Stomach (tissue), 19 donors: ENCODE measurements at places on chromosomes 7 and 10. TPM values are rescaled to one million over a fixed set of nuclear protein-coding genes. Genes with fewer than 3 reads are reported as not detected.

GRCh38 chr7:145143685-145144084 lies 307.8 kb upstream of the TPK1 start:
- no peak overlapping the region for H3K27ac ChIP-seq
- no peaks in the 10 kb centered on the region for H3K4me1 ChIP-seq
- no peaks in the 10 kb centered on the region for H3K36me3 ChIP-seq
- no peak overlapping the region for H3K4me3 ChIP-seq

The CDC14C gene
- total RNA-seq, result not detected

DNA sequence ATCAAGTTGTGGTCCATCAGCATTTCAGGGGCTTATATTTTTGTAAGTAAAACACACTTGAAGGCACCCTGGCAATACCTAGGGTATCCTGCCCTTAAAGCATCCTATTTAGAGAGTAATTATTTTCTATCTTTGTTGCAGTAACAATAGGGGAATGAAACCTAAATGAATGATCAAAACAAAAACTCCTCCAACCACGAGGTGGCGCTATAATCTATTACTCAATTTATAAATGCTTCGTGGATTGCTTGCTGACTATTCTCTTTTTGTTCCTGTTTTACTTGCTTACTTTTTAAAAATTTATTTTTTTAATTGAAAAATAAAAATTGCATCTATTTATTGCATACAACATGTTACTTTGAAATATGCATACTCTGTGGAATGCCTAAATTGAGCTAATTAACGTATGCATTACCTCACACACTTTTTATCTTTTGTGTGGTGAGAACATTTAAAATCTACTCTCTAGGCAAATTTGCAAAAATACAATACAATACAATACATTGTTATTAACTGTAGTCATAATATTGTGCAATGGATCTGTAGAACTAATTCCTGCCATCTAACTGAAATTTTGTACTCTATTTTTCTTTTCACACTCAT lies 147.7 kb upstream of the BMPER start:
- no peaks in the 10 kb centered on the region for H3K36me3 ChIP-seq
- peak; percentile 55 for DNase-seq
- H3K4me1 ChIP-seq, result no peaks in the 10 kb centered on the region
- peak overlapping the region; percentile 35 for H3K27ac ChIP-seq

The NKX2-3 gene
- not detected for total RNA-seq

- H3K4me3 ChIP-seq, result no peak overlapping the region
- H3K27ac ChIP-seq, result no peak overlapping the region
- DNase-seq, result peak; percentile 21
Measured at GRCh38 chr7:35436452-35436851, 182.6 kb upstream of the TBX20 start.

DNA sequence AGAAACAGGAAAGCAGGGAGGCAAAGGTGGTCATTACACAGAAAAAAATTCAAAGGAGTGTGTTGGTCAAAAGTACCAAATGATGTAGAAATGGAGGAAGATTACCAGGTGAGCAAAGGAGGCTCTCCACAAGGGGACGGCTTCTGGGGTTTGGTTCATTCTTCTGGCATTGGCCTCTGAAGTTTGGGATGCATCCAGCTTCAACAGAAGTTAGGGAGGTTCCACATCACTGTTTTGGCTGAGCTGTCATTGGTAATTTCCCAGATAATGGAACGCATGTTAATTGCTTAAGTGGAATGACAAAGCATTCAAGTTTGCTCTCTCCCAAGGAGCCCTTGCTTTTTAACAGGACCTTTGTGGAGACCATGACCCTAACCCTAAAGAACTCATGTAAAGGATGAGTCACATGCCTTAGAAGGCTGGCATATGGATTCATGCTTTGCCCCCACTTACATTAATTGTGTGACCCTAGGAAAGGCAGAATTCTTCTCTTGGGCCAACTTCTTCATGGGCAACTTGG lies 398.6 kb downstream of the GPAM start:
- no peak for DNase-seq
- H3K4me1 ChIP-seq, result no peaks in the 10 kb centered on the region
- no peaks in the 10 kb centered on the region for H3K36me3 ChIP-seq
- H3K27me3 ChIP-seq, result no peaks in the 10 kb centered on the region

DNA sequence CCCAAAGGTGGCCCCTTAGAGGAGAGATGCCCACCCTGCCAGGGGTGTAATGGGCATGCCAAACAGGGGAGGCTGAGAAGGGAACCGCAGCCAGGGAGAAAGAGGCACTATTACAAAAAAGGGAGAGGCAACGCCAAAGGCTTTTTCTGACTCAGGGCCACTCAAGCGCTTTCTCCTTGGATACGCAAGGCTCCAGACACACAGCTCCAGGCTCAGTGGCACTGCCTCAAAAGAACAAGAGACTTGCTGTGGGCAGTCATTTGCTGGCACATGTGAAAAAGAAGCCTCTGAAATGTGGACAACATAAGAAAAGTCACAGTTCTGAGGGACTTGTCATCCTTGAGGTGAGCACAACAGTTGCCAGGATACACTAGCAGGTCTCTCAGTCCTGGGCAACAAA lies 128.4 kb downstream of the DGKI start:
- no peak for DNase-seq
- H3K27ac ChIP-seq, result no peak overlapping the region
- no peaks in the 10 kb centered on the region for H3K36me3 ChIP-seq
- no peak overlapping the region for H3K4me3 ChIP-seq

DNA sequence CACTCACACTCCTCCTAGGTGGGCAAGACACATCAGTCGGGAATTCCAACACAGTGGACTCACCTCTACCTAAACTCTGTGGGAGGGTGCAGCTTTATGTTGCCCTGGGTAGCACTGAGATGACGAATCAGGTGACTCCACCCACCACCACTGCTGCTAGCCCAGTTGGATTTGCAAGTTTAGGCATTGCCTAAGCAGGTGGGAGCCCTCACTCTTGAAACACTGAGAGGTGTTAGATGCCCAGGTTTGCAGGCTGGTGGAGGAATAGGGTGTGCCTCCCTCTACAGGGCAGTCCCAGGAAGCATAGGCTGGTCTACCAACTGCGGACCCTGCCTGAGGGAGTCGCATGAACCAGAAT lies 708.9 kb downstream of the POM121L12 start:
- DNase-seq, result no peak
- no peak overlapping the region for H3K27ac ChIP-seq
- no peak overlapping the region for H3K4me3 ChIP-seq

The HOXA13 gene
- total RNA-seq, result not detected

DNA sequence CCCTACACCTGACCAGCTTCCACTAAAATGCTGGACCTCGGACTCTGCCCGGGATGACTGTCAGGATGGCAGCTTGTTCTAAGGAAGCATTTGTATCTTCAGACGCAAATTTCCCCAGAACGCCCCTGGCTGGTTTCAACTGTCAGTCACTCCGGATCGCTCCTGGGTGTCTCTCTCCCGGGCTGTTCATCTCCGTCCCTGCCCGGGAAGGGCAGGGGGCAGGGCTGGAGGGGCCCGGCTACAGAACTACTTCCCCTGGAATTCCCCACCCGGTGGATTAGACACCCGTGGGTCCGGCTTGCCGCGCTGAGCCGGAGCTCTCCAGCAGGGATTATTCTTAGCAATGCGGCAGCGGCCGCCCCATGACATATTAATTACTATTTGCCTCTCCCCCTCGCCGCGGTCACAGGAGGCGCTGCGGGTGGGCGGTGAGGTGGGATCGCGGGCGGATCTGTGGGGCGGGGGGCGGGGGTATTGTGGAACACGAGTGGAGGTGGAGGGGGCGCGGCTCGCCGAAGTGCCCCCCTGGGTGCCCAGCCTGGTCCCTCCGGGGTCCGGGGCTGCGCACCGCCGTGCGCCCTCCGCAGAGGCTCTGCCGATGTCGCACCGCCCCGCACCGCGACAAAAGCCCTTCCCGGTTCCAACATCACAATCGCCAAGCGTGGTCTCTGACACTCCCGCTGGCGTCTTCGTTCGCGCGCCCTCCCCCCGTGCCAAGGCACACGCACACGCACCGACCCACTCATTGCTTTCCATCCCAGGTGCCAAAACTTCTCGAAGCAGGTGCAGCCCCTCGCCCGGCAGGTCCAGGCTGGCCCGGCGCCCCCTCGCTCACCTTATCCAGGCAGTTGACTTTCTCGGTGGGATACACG lies 276.1 kb upstream of the NEBL start:
- peaks cover 32% of the 10 kb centered on the region for H3K4me1 ChIP-seq
- H3K36me3 ChIP-seq, result no peaks in the 10 kb centered on the region
- H3K4me3 ChIP-seq, result peak overlapping the region; percentile 55
- H3K27ac ChIP-seq, result peak overlapping the region; percentile 81
- DNase-seq, result peak; percentile 32
- peaks cover 54% of the 10 kb centered on the region for H3K27me3 ChIP-seq

DNA sequence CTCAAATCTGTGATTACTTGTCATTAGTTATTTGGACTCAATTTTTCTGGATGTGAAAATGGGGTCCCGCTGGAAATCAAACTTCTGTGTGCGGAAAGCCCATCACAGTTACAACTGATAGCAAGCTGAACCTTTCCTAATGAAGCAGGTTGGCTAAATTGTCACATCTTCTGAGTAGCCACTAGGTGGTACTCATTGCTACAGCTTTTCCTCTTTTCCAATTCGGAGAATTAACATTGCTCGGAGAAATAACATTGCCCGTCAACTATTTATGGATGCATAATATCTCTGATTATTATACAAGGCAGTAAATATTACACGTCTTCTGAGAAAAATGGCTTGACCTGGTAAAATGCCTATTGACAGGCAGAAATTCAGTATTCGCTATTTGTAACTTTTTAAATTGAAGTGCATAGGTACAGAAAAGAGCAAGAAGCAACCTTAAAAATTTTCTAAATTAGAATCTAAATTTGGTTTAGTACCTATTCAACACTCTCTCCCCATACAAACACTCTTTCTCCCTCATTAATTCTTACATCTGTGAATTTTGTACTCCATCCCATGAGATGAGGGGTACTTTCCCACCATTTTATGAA lies 17.3 kb upstream of the BLOC1S2 start:
- no peaks in the 10 kb centered on the region for H3K27me3 ChIP-seq
- no peak overlapping the region for H3K27ac ChIP-seq
- H3K4me3 ChIP-seq, result no peak overlapping the region
- peak; percentile 32 for DNase-seq

GRCh38 chr7:106288263-106288662 lies 3.5 kb upstream of the NAMPT start:
- DNase-seq, result no peak
- H3K27me3 ChIP-seq, result no peaks in the 10 kb centered on the region
- H3K4me1 ChIP-seq, result peaks cover 14% of the 10 kb centered on the region
- H3K4me3 ChIP-seq, result no peak overlapping the region

- no peaks in the 10 kb centered on the region for H3K36me3 ChIP-seq
- no peaks in the 10 kb centered on the region for H3K27me3 ChIP-seq
- no peak for DNase-seq
- H3K4me3 ChIP-seq, result no peak overlapping the region
- H3K27ac ChIP-seq, result no peak overlapping the region
Measured at GRCh38 chr10:111370101-111370500, 293.3 kb downstream of the ADRA2A start.

DNA sequence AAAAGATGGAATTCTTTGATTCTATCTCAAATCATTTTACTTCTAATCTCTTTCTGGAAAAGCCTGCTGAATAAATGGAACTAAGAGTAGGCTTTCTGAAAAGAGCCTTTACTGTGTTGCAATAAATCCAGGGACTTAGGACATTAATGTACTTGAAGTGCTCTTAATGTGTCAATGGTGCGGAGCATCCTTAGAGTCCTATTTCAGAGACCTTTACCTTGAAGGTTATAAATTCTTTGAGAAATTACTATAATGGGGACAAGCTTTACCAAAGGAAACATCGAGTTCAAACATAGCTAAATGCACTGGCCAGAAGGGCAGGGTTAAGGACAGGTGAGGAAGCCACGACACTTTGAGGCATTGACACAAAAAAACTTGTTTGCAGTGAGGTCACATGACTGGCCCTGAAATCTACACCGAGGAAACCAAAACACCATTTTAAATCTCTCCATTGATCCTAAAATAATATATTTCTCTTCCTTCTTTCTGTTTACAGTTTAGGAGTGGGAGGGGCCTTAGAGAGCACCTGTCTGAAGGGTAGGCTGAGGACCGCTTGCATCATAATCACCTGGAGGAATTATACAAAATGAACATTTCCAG lies 48.1 kb upstream of the EXOC6 start:
- no peaks in the 10 kb centered on the region for H3K4me1 ChIP-seq
- H3K27ac ChIP-seq, result no peak overlapping the region
- no peaks in the 10 kb centered on the region for H3K36me3 ChIP-seq
- no peak overlapping the region for H3K4me3 ChIP-seq

DNA sequence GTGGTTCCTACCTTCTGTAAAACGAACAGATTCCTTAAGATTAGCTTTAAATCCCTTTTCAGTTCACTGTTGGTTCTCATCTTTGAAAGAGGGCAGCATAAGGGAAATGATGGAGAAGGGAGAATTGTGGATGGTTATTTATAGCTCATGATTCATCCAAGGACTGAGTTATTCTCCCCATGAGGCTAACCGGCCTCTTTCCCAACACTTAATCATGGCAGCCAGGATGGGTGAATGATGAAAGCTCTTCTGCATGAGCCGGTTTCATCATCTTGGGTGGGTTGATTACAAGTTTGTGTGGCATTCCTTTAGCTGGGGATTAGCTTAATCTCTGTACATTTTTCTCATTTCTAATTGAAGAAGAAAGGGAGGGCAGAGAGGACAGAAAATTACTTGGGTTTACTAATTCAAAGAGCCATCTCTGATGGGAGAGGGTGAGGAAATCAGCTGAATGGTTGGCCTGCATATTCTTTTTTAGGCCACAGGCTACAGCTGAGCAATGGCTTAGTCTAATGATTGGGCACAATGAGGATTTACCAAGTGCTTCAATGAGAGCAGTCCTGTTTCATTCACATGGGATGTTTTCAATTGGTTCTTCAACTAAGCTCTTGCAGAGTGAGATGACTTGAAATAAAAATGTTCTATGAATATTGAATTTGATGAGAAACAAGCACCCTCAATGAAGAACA lies 250.0 kb downstream of the BMPER start:
- DNase-seq, result no peak
- H3K27me3 ChIP-seq, result no peaks in the 10 kb centered on the region
- no peak overlapping the region for H3K27ac ChIP-seq
- H3K4me3 ChIP-seq, result no peak overlapping the region
- no peaks in the 10 kb centered on the region for H3K36me3 ChIP-seq

DNA sequence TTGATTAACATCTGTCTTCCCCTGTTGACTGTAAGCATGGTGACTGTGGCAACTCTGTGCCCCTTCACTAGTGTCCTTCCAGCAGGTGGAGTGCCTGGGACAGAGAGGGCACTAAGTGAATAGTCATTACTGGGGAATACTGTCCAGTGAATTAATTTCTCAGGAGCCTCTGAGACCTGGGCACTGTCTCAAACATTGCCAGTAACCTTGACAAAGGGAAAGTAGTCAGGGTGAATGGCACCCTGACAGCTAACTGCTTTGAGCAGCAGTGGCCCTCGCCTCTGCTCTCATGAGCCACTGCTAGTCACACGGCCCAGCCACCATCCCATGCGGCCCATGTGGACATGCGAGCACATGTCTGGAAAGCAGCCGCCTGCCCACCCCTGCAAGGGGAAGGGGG lies 13.1 kb upstream of the GRB10 start:
- no peak for DNase-seq
- no peak overlapping the region for H3K4me3 ChIP-seq
- no peak overlapping the region for H3K27ac ChIP-seq
- no peaks in the 10 kb centered on the region for H3K27me3 ChIP-seq
- H3K4me1 ChIP-seq, result peaks cover 22% of the 10 kb centered on the region

- H3K4me1 ChIP-seq, result peaks cover 12% of the 10 kb centered on the region
- H3K4me3 ChIP-seq, result no peak overlapping the region
- H3K27me3 ChIP-seq, result no peaks in the 10 kb centered on the region
- no peak overlapping the region for H3K27ac ChIP-seq
Measured at GRCh38 chr7:95578299-95578855, 17.9 kb downstream of the PDK4 start.

GRCh38 chr7:27518561-27519350 lies 143.9 kb downstream of the HIBADH start:
- no peaks in the 10 kb centered on the region for H3K36me3 ChIP-seq
- no peaks in the 10 kb centered on the region for H3K4me1 ChIP-seq
- no peak overlapping the region for H3K27ac ChIP-seq
- peak; percentile 47 for DNase-seq
- H3K27me3 ChIP-seq, result no peaks in the 10 kb centered on the region

The PRPS1L1 gene
- not detected for total RNA-seq
